ENCODE measurements at places on chromosomes 7 and 10.

- DNase-seq = peak; percentile 11
Measured at GRCh38 chr10:89563861-89564478, 28.6 kb upstream of the SLC16A12 start.

DNA sequence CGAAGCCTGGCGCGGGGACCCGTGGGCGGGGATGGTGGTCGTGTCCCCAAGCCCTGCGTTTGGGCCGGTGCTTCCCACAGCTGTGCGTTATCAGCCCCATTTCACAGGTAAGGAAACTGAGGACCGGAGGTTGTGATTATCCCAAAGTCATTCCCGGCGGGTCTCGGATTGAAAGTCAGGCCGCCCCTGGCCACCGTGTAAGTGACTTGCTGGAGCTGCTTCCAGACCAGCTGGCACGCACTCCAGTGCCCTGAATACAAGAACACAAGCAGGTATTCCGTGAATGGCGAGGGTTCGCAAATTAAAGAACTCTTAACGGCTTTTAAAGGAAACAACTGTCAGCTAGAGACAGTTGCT lies 675 bp upstream of the ATE1 start:
- DNase-seq = no peak

GRCh38 chr10:12308736-12309375 lies 40.5 kb upstream of the CAMK1D start:
- no peak for DNase-seq

- no peak for DNase-seq
Measured at GRCh38 chr7:38321515-38321944, 48.1 kb upstream of the TARP start.

DNA sequence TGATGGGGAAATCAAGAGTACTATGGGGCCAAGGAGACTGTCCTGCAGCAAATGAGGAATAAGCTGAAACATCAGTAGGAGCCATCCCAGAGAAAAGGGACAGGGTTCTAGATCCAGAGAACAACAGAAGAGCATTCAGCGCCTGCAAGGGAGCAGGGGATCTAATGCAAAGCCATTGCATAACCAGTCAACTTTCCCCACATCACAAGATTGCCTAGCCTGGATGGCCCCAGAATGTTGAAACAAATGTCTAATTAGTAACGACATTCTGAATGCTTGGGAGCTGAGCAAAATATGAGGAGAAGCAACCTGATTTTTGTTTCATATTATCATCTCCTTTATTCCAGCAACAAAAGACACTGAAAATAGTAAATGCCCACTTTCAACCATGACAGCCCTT lies 2.7 kb upstream of the MPP7 start:
- DNase-seq = no peak

DNA sequence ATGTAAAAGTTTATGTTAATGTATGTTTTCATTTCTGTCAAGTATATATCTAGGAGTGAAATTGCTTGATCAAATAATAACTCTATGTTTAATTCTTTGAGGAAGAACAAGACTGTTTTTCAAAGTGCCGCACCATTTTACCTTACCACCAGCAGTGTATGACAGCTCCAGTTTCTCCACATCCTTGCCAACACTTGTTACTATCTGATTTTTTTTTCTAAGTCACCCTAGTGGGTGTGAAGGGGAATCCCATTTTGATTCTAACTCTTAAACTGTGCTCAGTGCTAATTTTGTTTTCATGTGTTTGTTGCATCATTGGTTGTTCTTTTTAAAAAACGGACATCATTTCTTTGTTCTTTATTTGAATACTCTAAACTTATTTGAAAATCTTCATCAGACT lies 120.2 kb upstream of the CDK6 start:
- DNase-seq = no peak

GRCh38 chr10:10222304-10222841 lies 795.3 kb upstream of the CELF2 start:
- no peak for DNase-seq

DNA sequence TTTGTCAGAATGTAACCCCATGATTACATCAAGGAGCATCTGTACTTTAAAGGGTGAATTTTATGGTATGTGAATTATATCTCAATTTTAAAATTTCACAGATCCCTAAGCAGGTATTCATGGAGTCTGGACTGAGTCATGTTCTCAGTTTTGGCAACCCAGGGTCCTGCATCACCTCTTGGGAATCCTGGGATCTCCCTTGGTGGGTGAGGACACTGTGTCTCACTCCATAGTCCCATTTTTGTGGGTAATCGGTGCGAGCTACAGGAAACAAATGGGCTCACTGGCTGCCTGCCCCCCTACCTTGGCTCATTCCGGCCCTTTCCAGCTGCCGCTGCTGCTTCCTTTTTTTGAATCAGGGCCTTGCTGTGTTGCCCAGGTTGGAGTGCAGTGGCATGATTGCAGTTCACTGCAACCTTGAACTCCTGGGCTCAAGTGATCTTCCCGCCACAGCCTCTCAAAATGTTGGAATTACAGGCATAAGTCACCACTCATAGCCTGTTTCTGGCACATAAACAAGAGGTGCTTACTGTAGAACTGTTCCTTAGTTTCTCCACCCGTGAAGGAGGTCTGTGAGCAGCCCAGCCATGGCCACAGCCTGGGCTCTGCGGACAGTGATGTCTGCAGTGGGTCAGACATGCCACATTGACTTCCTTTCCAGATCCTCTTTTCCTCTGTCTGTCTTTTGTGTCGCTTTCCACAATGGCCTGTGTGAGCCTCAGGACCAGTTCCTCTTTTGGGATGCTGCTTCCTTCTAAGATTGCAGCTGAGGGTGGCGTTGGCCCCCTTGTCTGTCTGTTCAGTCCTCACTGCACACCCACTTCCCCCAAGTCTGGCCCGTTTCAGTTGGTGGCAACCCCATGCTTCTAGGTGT lies 14.5 kb downstream of the PALD1 start:
- DNase-seq = no peak

GRCh38 chr7:88091988-88092675 lies 127.7 kb downstream of the SRI start:
- no peak for DNase-seq

DNA sequence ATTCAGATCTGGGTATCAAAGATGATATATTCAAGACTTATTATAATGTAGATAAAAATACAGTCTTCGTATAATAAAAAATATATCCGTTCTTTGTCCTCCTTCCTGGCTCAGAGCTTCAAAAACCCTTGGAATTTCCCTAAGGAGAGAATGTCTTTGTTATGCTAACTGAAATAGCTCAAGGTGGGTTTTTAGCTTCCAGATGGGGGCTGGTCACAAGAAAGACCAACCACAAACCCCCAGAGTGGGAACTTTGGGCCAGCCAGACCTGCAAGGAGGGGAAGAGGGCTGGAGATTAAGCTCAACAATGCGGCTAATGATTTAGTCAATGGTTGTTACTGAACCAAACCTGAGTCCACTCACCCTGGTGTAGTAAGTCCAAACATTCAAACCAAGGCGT lies 196.4 kb downstream of the SDHAF3 start:
- no peak for DNase-seq

- DNase-seq = peak; percentile 57
Measured at GRCh38 chr7:131105799-131106680, 221.6 kb upstream of the MKLN1 start.

DNA sequence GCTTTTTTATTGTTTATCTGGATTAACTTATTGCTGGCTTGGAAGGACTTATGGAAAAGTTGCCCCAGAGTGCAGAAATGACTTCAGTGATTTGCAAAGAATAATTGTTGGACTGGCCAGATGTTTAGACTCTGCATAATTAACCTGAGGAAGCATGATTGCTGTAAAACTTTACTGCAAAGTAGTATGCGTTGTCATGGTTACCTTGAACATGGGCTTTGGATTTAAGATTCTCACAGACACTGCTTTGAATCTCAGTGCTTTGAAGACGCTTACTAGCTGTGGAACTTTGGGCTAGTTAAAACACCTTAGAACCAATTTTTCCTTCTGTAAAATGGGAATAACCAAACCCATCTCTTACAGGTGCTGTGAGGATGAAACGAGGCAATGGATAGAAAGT lies 425.2 kb upstream of the GALNT17 start:
- no peak for DNase-seq

DNA sequence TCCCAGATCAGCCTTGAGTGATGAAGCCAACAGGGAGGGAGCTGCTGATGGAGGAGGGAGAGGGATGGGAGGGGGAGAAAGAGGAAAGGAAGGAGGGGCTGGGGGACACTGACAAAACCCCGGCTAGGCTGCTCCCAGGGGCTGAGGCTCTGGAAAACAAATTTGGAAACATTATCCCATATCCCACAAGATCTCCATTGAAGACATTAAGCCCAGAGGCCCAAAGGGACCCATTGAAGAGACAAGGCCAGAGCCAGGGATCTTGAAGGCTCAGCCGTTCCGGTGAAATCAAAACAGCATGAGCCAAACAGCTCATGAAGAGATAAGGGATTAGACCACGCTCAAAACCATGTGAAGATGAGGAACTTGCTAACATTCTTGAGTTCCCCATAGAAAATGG lies 184.3 kb upstream of the ITGB1 start:
- no peak for DNase-seq

GRCh38 chr10:35428521-35428920 lies 92.2 kb downstream of the CCNY start:
- DNase-seq = no peak

DNA sequence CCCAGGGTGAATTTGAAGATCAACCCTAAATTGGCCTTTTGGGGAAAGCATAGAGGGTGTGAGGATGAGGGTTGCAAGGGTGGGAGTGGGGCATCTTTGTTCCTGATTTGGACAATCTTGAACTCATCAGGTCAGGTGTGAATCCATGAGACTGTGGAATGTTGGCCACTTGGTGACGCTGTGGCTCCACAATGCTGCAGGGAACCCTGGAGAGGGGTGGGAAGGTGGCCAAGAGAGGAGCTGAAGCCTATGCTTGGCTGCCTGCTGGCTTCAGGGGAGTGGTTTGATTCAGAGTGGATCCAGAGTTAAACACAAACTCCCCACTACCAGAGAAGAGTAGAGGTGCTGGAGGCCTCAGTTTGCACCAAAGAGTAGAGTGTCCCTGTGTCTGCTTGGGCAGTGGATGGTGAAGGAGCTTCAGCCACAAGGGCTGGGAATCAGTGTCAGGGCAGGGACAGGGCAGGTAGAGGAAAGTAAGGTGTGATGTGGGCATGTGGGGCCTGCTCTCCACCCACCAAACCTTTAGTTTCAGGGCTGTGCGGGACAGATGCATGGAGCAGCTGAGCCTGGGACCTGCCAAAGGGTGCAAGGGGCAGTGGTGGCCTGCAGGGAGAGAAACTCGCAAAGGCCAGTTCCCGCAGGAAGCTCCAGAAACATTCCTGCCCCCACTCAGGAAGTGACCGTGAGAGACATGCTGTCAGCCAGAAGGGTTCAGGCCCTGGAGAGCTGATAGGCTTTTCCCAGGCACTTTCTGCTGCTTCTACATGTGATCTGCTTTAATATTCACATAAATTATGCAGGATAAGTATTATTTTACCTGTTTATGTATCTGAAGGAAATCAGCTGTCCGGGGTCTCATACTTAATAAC lies 81.0 kb upstream of the PRSS58 start:
- DNase-seq = no peak

GRCh38 chr10:130215151-130215930 lies 79.2 kb downstream of the GLRX3 start:
- DNase-seq = no peak
